ENCODE measurements at places on chromosomes 6 and 20. TPM values are rescaled to one million over a fixed set of nuclear protein-coding genes. Genes with fewer than 3 reads are reported as not detected.

- no peak for DNase-seq
Observed at GRCh38 chr20:22584522-22584921, at the start of gene FOXA2. Gene FOXA2 (minus strand): TSS chr20:22584572. CDS start chr20:22584278, 294 bp downstream.

DNA sequence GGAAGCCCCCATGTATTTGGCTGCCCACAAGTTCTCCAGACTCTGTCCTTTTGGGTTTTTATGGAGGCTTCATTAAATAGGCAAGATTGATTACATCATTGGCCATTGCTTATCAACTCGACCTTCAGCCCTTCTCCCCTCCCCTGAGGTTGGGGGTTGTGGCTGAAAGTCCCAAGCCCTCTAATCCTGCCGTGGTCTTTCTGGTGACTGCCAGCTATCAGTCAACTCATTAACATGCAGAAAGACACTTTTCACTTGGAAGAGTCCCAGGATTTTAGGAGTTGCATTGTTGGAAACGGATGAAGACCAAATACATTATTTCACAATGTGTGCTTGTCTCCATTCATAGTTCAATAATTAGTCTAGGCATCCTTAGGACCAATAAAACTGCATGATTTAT is 9.5 kb downstream of the CDC5L start:
- DNase-seq, result no peak

GRCh38 chr6:90241229-90241880 is 55.3 kb downstream of the BACH2 start:
- DNase-seq, result no peak

The APOM gene
- 1.9 TPM for total RNA-seq

- no peak for DNase-seq
Observed at GRCh38 chr6:99178168-99178567, 171.3 kb downstream of the FAXC start.

- no peak for DNase-seq
Observed at GRCh38 chr6:110786271-110786670, 29.0 kb downstream of the CDK19 start.

- no peak for DNase-seq
Observed at GRCh38 chr20:20487811-20488210, 119.9 kb downstream of the INSM1 start.

DNA sequence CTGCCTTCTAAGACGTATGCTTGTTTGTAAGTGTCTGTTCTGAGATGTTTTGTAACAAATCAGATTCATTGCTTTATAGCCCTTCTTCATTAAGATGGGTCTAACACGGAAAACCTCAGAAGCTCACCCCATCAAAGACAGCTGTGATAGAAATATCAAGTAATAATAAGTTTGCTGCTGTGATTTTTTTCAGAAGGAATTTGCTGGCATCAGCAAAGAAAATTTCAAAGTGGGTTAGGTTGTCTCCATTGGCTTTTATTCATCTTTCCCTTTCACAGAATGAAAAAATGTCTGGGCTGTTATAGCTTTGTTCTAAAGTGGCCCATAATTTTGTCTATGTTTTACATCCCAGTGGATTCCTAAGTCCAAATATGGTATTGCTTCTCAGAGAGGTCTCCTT is 81.4 kb downstream of the SLX4IP start:
- DNase-seq, result no peak

All from Right ventricle myocardium superior (tissue), 1 donor.